Osteocyte (in vitro differentiated cells): ENCODE measurements at places on chromosomes 4 and X. TPM values are rescaled to one million over a fixed set of nuclear protein-coding genes. Genes with fewer than 3 reads are reported as not detected.

IL3RA gene
- total RNA-seq: 0.24 TPM in 1 of 2 replicates, not detected in the other

TBC1D8B gene
- 10.3 and 11.0 TPM in 2 replicates for total RNA-seq

TLR10 gene
- not detected in 2 replicates for total RNA-seq

BTC gene
- 0.21 and 0.27 TPM in 2 replicates for total RNA-seq

TDO2 gene
- not detected in 2 replicates for total RNA-seq

COL25A1 gene
- 1.3 and 1.8 TPM in 2 replicates for total RNA-seq

GLRA3 gene
- total RNA-seq: not detected in 2 replicates

TAF9B gene
- total RNA-seq: 16.9 and 19.9 TPM in 2 replicates

CT45A5 gene
- not detected in 2 replicates for total RNA-seq

ZFP92 gene
- total RNA-seq: 0.05 TPM in 2 replicates

OTUD6A gene
- not detected in 2 replicates for total RNA-seq

MAGEA11 gene
- not detected in 2 replicates for total RNA-seq

RHOXF2B gene
- total RNA-seq: not detected in 2 replicates

CT45A3 gene
- not detected in 2 replicates for total RNA-seq

GABRG1 gene
- total RNA-seq: not detected in 2 replicates

FREM3 gene
- not detected in 2 replicates for total RNA-seq

CLCN4 gene
- total RNA-seq: 2.3 and 3.7 TPM in 2 replicates

FAM184B gene
- total RNA-seq: not detected in 2 replicates

SLC6A14 gene
- not detected in 2 replicates for total RNA-seq

CCSER1 gene
- 0.13 TPM in 1 of 2 replicates, not detected in the other for total RNA-seq

HELT gene
- not detected in 2 replicates for total RNA-seq

GCNA gene
- total RNA-seq: 4.4 and 4.6 TPM in 2 replicates

FAM133A gene
- total RNA-seq: 0.13 TPM in 2 replicates

EDA2R gene
- 2.3 and 2.4 TPM in 2 replicates for total RNA-seq

DTHD1 gene
- total RNA-seq: not detected in 2 replicates

ADAMTS3 gene
- total RNA-seq: 0.94 and 1.4 TPM in 2 replicates

OPN1MW gene
- total RNA-seq: not detected in 2 replicates

S100G gene
- not detected in 2 replicates for total RNA-seq

P2RY10 gene
- total RNA-seq: not detected in 2 replicates

MGST2 gene
- 29.2 and 29.9 TPM in 2 replicates for total RNA-seq

GPR50 gene
- not detected in 2 replicates for total RNA-seq

AFP gene
- not detected in 2 replicates for total RNA-seq

HPGDS gene
- total RNA-seq: not detected in 2 replicates

NRK gene
- 5.5 and 5.6 TPM in 2 replicates for total RNA-seq

BMP3 gene
- total RNA-seq: not detected in 2 replicates

PFKFB1 gene
- not detected in 2 replicates for total RNA-seq

TLR1 gene
- total RNA-seq: 0.42 and 0.48 TPM in 2 replicates

STAG2 gene
- 72.7 and 73.4 TPM in 2 replicates for total RNA-seq

AMOT gene
- total RNA-seq: 6.7 and 7.2 TPM in 2 replicates

NKX3-2 gene
- 2.7 and 2.9 TPM in 2 replicates for total RNA-seq

SOD3 gene
- 3.4 and 4.5 TPM in 2 replicates for total RNA-seq

CXXC4 gene
- total RNA-seq: not detected in 2 replicates

GC gene
- not detected in 2 replicates for total RNA-seq
